Muscle of leg (tissue), 16 donors: ENCODE measurements at places on chromosomes 5 and 9. TPM values are rescaled to one million over a fixed set of nuclear protein-coding genes. Genes with fewer than 3 reads are reported as not detected.

The CDKN2A gene
- 0.22 TPM for total RNA-seq

The LOX gene
- 51.9 TPM for total RNA-seq

- no peak for DNase-seq
- H3K27ac ChIP-seq, result no peak overlapping the region
- H3K27me3 ChIP-seq, result no peaks in the 10 kb centered on the region
- H3K36me3 ChIP-seq, result no peaks in the 10 kb centered on the region
- no peak overlapping the region for H3K4me3 ChIP-seq
- H3K4me1 ChIP-seq, result peaks cover 6% of the 10 kb centered on the region
These were observed 58.6 kb downstream of the PTPN3 start for GRCh38 chr9:109439378-109440116.

DNA sequence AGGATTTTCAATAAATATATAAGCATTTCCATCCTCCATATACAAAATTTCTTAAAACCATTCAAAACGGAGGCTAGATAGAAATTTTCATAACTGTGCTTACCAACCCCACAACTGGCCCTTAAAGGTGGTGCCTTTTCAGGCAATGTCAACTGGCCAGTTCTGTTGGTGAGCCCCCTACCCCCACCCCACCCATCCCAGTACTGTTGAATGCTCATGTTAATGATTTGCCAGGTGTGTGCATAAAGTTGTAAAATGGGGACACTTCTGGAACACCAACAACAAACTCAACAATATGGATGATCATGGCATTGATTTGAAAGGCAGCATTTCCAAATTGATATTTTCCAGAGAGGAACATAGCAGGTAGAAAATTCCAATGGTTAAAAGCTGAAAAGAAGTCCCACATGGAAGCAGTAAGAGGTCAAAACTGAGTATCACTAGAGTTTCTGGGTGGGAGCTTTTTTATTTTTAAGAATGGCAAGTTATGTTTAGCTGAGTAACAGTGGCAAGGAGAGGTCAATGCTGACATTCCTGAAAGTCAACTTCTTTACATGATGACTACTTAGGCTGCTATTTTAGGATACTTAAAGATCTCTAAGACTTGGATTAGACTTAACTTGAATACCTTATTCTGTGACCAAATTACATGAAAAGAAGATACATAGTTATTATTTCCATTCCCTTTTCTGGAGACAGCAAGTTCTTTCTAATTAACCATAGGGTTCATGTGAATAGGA is 2.7 kb downstream of the LEAP2 start:
- H3K4me3 ChIP-seq, result no peak overlapping the region
- no peak overlapping the region for H3K27ac ChIP-seq
- H3K27me3 ChIP-seq, result no peaks in the 10 kb centered on the region
- peaks cover 13% of the 10 kb centered on the region for H3K4me1 ChIP-seq

GRCh38 chr5:10844016-10844415 is 83.0 kb upstream of the DAP start:
- no peak overlapping the region for H3K4me3 ChIP-seq
- H3K4me1 ChIP-seq, result no peaks in the 10 kb centered on the region
- no peak for DNase-seq
- H3K27me3 ChIP-seq, result no peaks in the 10 kb centered on the region
- H3K27ac ChIP-seq, result no peak overlapping the region
- H3K36me3 ChIP-seq, result no peaks in the 10 kb centered on the region

The ARHGEF37 gene
- total RNA-seq, result 3.9 TPM

DNA sequence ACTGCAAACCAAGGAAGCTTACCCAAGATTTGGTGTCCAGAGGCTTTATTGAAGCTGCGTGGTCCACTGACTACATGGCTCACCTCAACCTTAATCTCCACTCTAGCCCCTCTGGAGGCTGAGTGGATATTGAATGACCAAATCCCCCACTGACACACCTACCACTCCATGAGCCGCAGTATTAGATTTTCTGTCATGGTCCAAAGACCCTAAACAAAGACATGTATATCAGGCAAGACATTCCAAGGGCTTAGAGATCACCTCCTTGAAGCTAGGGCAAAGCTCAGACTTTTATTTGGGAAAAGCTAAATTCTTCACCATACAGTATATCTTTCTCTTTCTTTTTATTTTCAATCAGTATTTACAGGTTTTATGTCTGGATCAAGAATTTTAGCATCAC is 346.2 kb upstream of the CTNND2 start:
- H3K36me3 ChIP-seq, result no peaks in the 10 kb centered on the region
- DNase-seq, result no peak
- no peaks in the 10 kb centered on the region for H3K27me3 ChIP-seq
- no peak overlapping the region for H3K27ac ChIP-seq
- H3K4me1 ChIP-seq, result no peaks in the 10 kb centered on the region

The SHOC1 gene
- total RNA-seq, result not detected

The C5orf52 gene
- total RNA-seq, result not detected

GRCh38 chr9:13378154-13378553 is 98.7 kb upstream of the MPDZ start:
- peaks cover 4% of the 10 kb centered on the region for H3K4me1 ChIP-seq
- no peaks in the 10 kb centered on the region for H3K27me3 ChIP-seq
- no peak overlapping the region for H3K27ac ChIP-seq
- DNase-seq, result peak; percentile 86
- H3K36me3 ChIP-seq, result no peaks in the 10 kb centered on the region
- H3K4me3 ChIP-seq, result no peak overlapping the region

DNA sequence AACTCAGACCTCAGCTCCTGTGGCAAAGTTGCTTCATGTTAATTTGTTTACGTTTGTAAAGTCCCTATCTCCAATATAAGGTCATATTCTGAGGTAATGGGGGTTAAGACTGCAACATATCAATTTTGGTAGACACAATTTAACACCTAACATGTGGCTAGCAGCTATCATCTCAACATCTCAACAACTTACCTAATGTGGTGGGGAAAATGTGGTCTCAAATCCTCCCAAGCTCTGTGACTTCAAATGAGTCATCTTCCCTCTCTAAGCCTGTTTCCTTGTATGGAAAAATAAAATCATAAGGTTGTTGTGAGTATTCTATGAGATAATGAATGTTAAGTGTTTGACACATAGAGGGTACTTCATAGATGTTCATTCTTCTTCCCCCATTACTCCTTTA is 443.3 kb downstream of the CDK5RAP2 start:
- no peaks in the 10 kb centered on the region for H3K36me3 ChIP-seq
- DNase-seq, result no peak
- no peaks in the 10 kb centered on the region for H3K27me3 ChIP-seq
- no peaks in the 10 kb centered on the region for H3K4me1 ChIP-seq
- H3K4me3 ChIP-seq, result no peak overlapping the region

The TERT gene
- total RNA-seq, result not detected

- H3K27me3 ChIP-seq, result no peaks in the 10 kb centered on the region
- DNase-seq, result no peak
- H3K36me3 ChIP-seq, result peaks cover 77% of the 10 kb centered on the region
- no peak overlapping the region for H3K4me3 ChIP-seq
These were observed 47.0 kb downstream of the GPR107 start for GRCh38 chr9:130100681-130101080.

- peak; percentile 7 for DNase-seq
- peaks cover 33% of the 10 kb centered on the region for H3K4me1 ChIP-seq
- H3K36me3 ChIP-seq, result no peaks in the 10 kb centered on the region
- no peak overlapping the region for H3K4me3 ChIP-seq
These were observed 9.3 kb upstream of the NRARP start for GRCh38 chr9:137311171-137311985.

The GARNL3 gene
- total RNA-seq, result 20.2 TPM

DNA sequence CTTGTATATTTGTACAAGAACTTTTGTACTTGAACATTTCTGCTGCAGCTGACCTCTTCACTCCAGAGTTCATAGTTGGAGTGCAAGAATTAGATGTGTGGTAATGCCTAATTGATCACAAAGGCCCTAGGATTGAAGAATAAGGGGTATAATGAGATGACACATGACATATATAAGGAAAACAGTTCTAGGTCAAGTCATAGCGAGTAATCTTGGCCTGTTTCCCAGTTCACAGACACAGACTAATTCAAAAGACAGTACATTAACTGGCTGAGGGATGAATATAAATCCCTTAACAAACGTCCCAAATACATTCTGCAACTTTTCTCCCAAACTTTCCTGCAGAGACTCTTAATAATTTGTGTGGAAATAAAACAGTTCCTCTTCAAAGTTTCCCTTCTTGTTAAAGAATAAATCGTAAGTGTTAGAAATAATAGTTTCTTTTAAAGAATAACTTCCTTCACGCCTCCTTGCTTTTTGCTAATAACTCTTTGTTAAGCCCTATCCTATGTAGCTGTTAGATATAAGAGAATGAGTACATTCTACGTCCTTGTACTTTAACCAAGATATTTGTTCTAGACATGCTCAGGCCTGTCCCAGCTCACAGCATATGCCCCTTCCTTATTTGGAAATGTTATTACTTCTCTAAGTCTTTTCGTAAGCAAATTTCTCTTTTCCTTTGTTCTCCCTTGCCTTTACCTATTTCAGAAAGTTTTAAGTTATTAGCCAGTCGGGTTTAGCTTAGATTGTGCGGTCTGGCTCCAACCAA is 556.4 kb upstream of the CTNND2 start:
- no peak overlapping the region for H3K4me3 ChIP-seq
- H3K36me3 ChIP-seq, result no peaks in the 10 kb centered on the region
- no peaks in the 10 kb centered on the region for H3K27me3 ChIP-seq
- DNase-seq, result no peak
- no peaks in the 10 kb centered on the region for H3K4me1 ChIP-seq
- H3K27ac ChIP-seq, result no peak overlapping the region

- no peak overlapping the region for H3K27ac ChIP-seq
- no peaks in the 10 kb centered on the region for H3K36me3 ChIP-seq
- no peak overlapping the region for H3K4me3 ChIP-seq
- no peaks in the 10 kb centered on the region for H3K4me1 ChIP-seq
- H3K27me3 ChIP-seq, result no peaks in the 10 kb centered on the region
These were observed 290.5 kb upstream of the ITGA1 start for GRCh38 chr5:52497133-52497693.

The GDF9 gene
- 0.40 TPM for total RNA-seq

- H3K27me3 ChIP-seq, result no peaks in the 10 kb centered on the region
- no peaks in the 10 kb centered on the region for H3K36me3 ChIP-seq
- H3K27ac ChIP-seq, result no peak overlapping the region
- peaks cover 6% of the 10 kb centered on the region for H3K4me1 ChIP-seq
- H3K4me3 ChIP-seq, result no peak overlapping the region
- DNase-seq, result no peak
These were observed 29.3 kb downstream of the MOCS2 start for GRCh38 chr5:53080271-53080670.

The SLC34A1 gene
- not detected for total RNA-seq

The TMEM8B gene
- total RNA-seq, result 5.1 TPM

DNA sequence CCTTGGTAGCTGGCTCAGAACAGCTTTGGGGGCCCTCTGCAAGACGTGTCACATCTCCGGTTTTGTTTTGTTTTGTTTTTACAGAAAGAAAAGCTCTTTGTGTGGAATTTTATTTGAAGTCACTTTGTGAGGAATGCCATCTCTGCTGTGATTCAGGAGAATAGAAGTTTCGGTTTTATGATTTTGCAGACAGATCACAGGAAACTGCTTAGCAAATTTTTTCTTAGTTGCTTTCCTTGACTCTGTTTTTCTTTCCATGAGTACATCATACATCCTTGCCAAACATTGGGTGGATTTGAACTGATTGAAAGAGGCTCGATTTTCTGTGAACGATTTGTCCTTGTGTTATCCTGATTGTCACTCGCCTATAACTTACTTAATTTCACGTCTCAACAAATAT is 5.1 kb downstream of the SEMA5A start:
- no peaks in the 10 kb centered on the region for H3K36me3 ChIP-seq
- H3K4me3 ChIP-seq, result no peak overlapping the region
- no peak overlapping the region for H3K27ac ChIP-seq
- peaks cover 10% of the 10 kb centered on the region for H3K27me3 ChIP-seq
- DNase-seq, result peak; percentile 38
- peaks cover 19% of the 10 kb centered on the region for H3K4me1 ChIP-seq

The NOP16 gene
- total RNA-seq, result 11.5 TPM

DNA sequence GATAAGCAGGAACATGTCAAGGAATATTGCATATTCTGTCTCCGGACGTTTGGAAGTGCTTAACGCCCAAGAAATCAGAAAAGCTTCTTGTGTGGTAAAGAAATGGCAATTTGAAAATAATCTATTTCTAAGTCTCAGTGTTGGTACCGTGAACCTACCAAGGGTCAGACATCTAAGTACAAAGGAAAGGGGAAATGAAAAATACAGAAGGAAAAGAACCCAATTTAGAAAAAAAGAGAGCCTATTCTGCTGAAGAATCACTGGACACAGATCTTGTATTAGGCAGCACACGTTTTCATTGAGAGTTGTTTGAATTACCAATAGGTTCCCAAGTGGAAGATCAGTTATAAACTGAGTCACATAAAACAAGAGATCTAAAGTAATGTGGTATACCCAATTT is 46.9 kb upstream of the CEP78 start:
- no peak for DNase-seq
- H3K27ac ChIP-seq, result no peak overlapping the region
- no peak overlapping the region for H3K4me3 ChIP-seq
- H3K27me3 ChIP-seq, result no peaks in the 10 kb centered on the region
- no peaks in the 10 kb centered on the region for H3K4me1 ChIP-seq
- H3K36me3 ChIP-seq, result no peaks in the 10 kb centered on the region

DNA sequence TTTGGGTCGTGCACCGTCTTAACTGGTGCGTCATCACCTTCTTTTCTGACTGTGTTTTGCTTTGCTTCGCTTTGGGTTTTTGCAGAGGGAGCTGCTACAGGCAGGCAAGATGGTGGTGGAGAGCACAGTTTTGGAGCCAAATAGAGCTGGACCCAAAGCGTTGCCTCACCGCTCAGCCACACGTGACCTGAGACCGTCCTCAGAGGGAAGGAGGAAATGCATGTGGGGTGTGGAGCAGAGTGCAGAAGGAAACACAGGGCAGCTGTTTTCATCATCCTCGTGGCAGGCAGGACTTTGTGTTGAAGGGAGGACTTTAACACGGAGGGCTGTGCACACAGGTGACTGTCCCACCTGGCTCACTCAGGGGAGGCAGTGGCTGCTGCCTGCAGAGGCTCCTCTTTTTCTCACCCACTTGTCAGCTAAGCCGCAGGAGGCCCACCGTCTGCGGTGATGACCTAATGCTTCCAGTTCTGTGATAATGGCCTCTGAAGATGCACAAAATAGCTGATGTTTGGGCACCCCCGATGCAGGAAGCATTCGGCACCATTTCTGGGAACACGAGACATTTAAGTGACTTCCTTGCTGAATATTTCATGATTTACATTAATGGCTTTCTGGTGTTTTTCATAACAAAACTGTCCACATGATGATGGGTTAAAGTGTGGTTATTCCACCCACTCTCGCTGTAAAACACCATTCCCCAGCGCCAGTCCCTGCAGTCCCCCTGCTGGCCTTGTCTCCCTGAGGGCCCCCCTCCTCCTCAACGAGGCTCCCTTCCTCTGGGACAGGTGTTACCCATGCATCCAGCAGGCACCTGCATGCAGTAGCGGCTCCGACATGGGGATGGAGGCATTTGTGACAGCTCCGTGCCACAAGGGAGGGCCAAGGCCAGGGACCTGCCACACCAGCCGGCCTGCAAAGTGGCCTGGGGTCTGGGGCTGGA is 12.4 kb upstream of the UBAC1 start:
- DNase-seq, result peak; percentile 43
- no peak overlapping the region for H3K27ac ChIP-seq
- no peak overlapping the region for H3K4me3 ChIP-seq
- peaks cover 2% of the 10 kb centered on the region for H3K27me3 ChIP-seq
